ENCODE measurements at places on chromosomes 5 and 9.

DNA sequence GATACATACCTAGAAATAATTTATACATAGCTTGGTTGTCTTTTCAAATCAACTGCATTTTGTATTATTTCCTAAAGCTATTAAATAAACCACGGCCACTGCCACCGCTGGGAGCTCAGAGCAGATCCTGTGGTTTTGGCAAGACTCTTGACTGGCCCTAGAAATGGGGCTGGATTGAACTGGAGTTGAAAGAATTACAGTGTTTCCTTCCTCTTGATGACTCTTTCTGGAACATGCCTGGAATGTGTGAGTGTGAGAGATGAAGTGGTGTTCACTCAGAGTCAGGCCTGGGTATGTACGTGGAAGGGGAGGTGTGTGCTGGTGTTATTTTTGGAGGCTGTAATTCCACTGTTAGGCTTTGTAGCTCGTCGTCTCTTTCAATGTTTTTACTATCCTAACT is 45.9 kb downstream of the TEK start:
- DNase-seq = peak; percentile 0

- DNase-seq = no peak
Observed at GRCh38 chr5:103249068-103249467, 9.5 kb upstream of the MACIR start.

DNA sequence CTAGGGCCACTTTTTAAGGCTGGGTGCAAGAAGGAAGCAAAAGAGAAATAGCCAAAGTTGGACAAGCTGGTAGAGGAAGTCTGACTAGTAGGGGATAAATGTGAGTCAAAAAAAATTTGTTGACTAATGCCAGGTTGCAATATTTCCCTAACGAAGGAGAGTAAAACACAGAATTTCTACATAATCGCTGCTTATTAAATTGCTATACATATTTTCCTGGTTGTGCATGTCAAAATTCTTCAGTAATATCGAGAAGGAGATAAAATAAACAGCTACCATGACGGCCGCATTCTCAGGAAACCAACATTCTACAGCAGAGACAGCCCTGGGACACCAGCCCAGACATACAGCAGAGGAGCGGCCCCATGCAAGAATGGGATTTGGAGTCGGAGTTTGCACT is 148.3 kb downstream of the ESM1 start:
- peak; percentile 91 for DNase-seq

DNA sequence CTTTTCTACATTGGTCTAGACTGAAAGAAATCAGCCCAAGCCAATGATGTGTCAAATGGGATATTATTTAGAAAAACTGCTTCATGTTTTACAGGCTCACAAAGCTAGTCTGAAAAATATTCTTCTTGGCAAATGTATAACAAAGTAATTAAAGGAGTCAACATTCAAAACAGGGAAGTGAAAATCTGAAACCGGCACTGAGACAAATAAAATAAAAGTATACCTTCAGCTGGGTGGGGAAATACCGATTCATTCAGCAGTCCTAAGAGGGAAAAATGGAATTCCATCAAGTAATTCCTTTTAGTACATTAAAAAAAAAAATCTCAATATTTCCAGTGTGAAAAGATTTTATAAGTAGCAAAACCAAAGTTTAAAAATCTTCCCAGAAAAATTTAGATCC is 259.6 kb upstream of the SLC24A2 start:
- no peak for DNase-seq

DNA sequence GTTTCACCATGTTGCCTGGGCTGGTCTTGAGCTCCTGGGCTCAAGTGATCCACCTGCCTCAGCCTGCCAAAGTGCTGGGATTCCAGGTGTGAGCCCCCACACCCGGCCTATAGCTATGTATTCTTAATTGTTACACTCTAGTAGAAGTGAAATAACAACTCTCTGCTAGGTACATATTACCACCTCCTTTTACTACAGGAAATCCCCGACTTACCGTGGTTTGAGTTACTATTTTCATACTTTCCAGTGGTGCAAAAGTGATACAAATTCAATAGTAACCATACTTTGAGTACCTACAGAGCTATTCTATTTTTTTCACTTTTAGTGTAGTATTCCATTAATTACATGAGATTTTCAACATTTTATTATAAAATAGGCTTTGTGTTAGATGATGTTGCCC is 719 bp downstream of the ARL14EPL start:
- no peak for DNase-seq

- DNase-seq = no peak
Observed at GRCh38 chr5:176560364-176560763, 11.2 kb downstream of the CDHR2 start.

GRCh38 chr5:55591686-55592085 is 56.9 kb upstream of the PLPP1 start:
- no peak for DNase-seq
